CD4-positive, alpha-beta T cell treated with Interleukin-17A for 1 hour (primary cell): ENCODE measurements at places on chromosomes 6 and 20.

GRCh38 chr6:31412506-31412905, 9.1 kb downstream of the MICA start:
- no peak for DNase-seq

- DNase-seq: no peak
Measured at GRCh38 chr6:18451756-18452155, 64.6 kb downstream of the RNF144B start.

GRCh38 chr20:51565298-51566144, 23.0 kb upstream of the NFATC2 start:
- DNase-seq: no peak

GRCh38 chr6:21163110-21163837, 430.3 kb upstream of the SOX4 start:
- DNase-seq: no peak

- DNase-seq: no peak
Measured at GRCh38 chr6:9901376-9901775, 513.5 kb downstream of the TFAP2A start.
